ENCODE measurements at places on chromosomes 2 and 18.
A peak's percentile ranks its signal among the peaks of the same experiment; 100 is the strongest.

DNA sequence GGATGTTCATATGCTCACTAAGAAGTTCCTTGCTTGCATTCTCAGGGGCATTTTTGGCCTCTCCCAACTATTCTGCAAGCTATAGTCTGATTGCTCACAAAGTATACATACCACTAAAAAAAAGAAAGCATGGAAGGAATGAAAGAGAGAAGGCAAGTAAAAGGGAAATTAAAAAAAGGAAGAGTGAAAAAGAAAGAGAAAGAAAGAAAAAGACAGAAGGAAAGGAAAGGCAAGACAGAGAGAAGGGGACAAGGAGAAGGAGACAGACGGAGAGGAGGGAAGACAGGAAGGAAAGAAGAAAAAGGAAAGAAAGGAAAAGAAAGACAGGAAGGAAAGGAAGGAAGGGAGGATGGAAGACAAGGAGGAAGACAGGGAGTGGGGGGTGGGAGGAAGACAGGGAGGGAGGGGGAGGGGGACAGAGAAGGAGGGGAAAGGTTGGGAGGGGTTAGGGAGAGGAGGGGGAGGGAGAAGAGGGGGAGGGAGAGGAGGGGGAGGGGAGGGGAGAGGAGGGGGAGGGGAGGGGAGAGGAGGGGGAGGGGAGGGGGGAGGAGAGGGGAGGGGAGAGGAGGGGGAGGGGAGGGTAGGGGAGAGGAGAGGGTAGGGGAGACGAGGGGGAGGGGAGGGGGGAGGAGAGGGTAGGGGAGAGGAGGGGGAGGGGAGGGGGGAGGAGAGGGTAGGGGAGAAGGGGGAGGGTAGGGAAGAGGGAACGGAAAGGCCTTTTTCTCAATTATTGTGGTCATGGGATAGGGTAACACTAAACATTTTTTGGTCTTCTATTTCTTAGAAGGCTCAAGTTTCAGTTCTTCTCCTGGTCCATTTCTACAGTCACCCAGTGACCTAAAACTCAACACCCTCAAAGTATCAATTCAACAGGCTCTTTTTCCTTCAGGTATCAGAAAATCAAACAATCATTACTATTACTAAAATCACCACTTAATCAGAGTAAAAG lies 50.7 kb downstream of the CERKL start:
- no peak for DNase-seq

GRCh38 chr18:54710074-54710899 lies 118.0 kb upstream of the RAB27B start:
- no peak for DNase-seq

DNA sequence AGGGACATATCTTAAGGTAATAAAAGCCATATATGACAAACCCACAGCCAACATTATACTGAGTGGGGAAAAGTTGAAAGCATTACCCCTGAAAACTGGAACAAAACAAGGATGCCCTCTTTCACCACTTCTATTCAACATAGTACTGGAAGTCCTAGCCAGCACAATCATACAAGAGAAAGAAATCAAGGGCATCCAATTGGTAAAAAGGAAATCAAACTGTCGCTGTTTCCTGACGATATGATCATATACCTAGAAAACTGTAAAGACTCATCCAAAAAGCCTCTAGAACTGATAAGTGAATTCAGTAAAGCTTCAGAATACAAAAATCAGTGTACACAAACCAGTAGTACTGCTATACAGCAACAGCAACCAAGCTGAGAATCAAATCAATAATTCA lies 53.8 kb upstream of the PSME4 start:
- DNase-seq: no peak

- no peak for DNase-seq
These were observed 32.1 kb upstream of the SH3BP4 start for GRCh38 chr2:234919711-234920110.

- no peak for DNase-seq
These were observed 60.9 kb upstream of the SIX2 start for GRCh38 chr2:45070113-45070652.

- DNase-seq: no peak
These were observed 87.1 kb downstream of the TSHZ1 start for GRCh38 chr18:75297731-75298130.

DNA sequence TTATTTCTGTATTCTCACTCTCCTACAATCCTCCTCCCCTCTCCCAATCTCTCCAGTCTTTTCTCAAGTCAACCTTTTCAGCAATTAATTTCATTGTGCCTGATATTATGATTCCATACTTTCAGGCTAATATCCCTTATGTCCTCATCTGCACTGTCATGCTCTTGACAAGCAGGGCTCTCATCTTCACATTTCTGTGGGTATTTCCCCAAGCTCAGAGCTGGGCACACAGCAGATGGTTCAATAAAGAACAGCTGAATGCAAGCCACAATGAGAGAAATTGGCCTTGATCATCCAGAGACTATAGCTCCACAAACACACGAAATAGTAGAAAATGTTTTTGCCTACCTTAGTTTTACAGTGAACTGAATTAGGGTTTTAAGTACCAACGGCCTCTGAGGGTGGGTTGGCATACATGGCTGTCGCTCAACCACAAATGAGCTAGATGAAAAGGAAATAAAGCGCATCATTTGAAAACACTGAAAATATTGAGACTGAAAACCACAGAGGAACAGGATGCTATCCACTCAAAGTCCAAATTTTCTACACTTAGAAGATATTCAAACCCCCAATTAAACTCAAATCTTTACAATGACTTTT lies 47.5 kb upstream of the STAT1 start:
- DNase-seq: no peak

DNA sequence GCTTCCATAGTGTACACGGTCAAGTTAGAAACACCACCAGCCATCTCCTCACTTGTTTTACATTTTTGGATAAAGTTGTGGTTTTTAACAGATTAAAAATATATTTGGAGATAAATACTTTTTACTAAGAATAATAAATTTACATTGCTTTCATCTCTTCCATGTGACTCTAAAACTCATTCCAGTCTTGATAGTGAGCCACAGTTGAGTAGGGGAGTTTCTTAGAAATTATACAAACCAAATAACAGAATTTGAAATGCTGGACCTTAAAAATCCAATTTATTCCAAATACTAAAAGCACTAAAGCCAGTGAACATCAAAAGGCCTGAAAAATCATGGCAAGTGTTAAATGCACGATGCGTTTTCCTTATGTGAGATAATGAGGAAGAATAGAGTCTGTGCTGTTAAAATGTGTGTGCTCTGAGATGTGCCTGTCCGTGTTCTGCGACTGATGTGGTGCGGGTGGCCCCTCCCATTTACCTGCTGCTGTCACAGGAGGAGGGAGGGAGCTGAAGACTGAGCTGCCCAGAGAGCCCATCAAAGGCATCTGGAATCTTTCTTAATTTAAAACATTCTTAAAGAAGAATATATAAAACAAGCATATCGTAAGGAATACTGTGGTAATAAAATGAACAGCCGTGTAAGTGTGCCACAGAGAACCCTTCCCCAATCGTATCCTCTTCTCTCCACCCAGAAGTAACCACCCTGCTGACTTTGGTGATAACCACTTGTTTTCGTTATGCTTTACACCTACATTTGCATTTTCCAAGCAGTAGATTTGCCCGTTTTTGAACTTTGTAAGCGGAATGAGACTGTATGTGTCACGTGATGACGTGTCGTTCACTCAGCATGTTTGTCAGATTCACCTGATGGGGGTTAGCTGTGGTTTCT lies 57.0 kb upstream of the TXNDC2 start:
- no peak for DNase-seq

- peak; percentile 60 for DNase-seq
These were observed 19.2 kb downstream of the MOGAT1 start for GRCh38 chr2:222690564-222691200.

DNA sequence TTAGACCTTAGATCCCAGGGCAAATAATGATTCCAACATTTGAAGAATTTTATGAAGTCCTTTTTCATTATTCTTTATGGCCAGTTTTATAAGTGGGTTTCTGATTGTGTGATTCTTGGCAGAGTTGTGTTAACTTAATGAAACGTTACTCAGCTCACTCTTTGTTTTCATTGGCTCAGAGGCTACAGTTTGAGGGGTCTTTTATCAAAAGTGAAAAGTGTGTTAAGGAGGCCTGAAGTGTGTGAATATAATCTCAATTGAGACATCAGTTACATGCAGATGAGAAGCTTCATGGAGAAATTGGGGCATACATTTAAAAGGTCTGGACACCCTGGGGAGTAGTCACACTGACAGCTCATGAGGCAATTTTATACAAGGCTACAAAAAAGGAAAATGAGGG lies 74.6 kb downstream of the ASXL3 start:
- no peak for DNase-seq

- DNase-seq: no peak
These were observed 108.3 kb upstream of the LTBP1 start for GRCh38 chr2:32838418-32838817.

- no peak for DNase-seq
These were observed 443.9 kb downstream of the STK39 start for GRCh38 chr2:167803449-167803988.

GRCh38 chr18:42620657-42621056 lies 494.8 kb downstream of the RIT2 start:
- no peak for DNase-seq

DNA sequence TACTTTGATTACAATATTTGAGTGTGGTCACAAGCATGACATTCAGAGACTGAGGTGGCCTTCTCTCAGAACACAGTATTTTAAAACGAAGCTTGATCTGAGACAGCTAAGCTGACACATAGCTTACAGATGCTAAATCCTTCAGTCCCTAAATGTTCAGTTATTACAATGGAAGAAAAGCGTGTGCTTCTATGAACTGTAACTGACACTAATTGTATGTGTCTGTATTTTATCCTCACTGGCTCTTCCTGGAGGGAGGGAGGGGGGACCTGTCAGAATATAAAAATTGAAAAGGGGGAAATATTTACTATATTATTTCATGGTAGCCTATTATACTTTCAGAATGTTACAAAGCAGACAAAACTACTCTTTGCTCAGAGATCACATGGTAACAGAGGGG lies 340.2 kb downstream of the FIGN start:
- no peak for DNase-seq

DNA sequence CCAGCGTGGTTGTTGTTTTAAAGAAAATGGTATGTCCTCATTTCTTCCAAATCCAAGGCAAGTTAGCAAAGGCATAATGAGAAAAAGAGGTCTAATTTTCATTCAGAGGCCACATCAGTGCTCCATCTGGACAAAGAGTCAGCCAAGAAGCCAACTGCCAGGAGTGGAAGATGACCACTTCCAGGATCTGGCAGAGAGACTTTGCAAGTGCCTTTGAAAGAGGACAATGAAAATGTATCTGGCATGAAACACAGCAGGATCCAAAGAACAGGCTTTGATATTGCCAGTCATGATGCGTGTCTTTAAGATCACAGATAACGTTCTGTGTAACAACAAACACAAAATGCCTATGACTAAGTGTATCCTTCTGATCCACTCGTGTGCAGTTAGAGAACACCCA lies 82.8 kb downstream of the AFF3 start:
- DNase-seq: no peak

DNA sequence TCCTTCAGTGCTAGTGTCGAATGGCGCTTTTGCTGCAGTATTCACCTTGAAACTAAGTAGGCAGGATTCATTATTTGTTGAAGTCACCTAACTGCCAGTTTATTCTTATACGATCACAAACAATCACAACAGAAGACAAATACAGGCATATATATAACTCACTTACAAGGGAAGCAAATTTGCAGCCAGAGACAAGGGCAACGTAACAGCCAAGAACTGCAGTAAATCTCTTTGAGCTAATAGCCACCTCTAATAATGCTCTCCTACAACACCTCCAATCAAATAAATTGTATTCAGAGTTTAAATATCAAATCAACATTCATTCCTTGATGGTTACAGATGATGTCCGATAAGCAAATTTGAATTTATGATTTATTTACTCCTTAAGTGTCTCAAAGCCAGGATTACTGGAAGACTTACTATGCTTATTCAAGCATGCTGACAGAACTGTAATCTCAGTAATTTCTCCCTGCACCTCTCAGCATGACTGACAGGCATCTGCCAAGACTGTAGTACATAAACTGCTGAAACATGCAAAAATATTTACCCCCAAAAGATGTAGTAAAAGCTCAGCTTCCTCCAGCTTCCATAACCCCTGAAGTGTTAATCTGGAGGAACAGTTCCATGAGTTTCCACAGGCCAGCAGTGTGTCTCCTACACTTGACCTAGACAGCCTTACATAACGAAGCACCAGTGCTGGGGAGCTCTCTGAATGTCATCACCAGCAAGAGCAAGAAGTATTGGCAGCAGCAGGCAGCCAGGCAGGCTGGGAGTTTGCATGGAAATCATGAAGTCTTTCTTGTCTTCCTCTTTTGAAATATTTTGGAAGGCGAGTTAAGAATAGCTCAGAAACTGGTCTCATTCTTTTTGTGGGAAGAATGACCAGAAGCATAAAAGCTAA lies 20.9 kb upstream of the SCN1A start:
- DNase-seq: no peak

DNA sequence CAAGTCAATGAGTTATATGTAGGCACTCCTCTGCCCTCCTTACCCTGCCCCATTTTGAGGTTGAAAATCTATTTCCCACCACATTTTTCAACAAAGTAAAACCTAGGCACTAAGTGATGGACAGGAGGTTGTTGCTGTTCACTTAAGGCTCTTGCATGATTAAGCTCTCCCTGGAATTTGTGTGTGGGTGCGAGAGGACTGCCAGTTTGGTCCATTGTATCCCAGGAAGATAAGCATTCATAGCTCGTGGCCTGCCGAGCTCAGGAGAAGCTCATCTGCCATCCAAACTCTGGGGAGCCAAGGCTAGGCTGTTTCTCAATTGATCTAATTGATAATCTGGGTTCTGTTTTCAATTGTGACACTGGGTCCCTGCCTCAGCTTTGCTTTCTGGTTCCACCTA lies 4.7 kb upstream of the MAP4K4 start:
- no peak for DNase-seq

- no peak for DNase-seq
These were observed 6.4 kb upstream of the NEUROD1 start for GRCh38 chr2:181686576-181687185.

GRCh38 chr2:2254206-2254605 lies 76.9 kb downstream of the MYT1L start:
- DNase-seq: no peak

GRCh38 chr2:105324101-105324500 lies 5.4 kb downstream of the TGFBRAP1 start:
- no peak for DNase-seq

DNA sequence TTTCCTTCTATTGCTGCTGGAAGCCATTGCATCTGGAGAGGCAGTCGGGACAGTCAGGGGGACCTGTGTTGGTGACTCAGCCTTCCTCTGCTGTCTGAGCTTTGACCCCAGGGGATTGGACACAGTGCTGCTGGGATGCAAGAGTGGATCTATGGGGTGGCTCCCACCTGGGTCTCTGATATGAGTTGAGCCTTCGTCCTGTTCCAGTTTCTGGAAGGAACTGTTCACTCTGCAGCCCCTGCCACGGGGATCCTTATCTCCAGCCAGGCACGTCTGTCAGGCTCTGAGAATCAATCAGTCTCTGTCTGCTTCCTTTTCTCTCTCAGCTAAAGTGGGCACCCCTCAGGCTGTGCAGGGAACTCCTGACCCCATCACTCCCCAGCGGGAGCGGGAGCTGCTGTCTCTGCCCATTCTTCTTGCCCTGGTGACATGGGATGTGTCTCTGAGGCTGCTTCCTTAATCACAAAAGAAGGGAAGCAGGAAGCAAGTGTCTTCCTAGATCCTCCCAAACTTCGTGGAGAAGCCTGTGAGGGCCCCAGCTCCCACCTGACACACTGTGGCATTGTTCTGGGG lies 51.7 kb downstream of the ARHGAP28 start:
- no peak for DNase-seq

- DNase-seq: no peak
These were observed 723.4 kb upstream of the LRRTM4 start for GRCh38 chr2:78245394-78246135.
